ENCODE measurements at places on chromosomes 3 and 15.

- DNase-seq = no peak
Observed at GRCh38 chr3:113035387-113035982, 44.7 kb downstream of the GTPBP8 start.

DNA sequence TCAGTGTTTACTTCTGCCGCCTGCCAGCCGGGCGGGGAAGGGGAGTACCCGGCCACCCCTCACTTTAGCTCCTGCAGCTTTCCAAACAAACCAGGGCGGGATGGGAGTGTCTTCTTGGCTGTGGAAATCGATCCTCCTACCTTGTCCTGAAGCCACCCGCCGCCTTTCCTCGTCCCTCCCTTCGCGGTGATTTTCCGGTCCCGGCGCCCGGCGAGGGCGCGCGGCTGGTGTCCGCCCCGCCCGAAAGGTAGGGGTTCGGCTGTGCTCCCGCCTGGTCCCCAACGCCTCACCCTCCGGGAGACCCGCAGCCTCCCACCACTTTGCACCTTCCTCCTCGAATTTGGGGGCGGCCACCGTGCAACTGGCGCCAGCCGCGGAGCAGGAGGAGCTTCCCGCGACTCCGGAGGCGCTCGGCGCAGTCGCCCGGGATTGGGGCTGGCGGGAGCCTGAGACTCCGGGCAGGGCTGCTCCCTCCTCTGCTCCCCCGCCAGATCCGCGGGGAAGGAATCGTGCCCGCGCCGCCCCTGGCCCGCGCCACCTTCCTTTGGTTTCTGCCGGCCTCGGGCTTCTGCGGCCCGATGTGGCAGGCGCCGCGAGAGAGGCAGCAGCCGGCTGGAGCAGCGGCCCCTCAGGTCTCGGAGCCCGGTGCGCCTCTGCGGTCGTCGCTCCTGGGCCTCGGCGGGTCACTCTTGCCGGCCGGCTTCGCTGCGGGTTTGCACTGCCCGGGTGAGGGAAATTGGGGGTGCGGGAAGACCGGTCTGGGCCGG, 30.7 kb upstream of the ST3GAL6 start:
- DNase-seq = peak; percentile 11

DNA sequence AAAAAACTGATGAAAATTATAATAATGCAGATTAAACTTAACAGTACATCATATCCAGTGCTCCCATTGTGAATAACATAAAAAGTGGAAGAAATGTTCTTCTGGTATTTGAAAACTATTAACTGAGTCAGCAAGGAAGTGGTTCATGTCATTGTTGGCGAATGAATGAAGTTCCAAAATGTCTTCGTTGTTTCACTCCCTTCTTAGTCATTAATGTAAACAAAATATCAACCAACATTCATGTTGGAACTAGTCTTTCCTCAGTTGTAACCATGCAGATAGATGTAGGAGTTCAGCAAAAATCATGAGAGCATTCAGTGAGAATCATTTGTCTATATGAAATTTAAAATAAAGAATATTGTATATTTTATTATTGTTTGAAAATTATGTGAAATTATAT, 44.1 kb upstream of the ICE2 start:
- DNase-seq = no peak

- no peak for DNase-seq
Observed at GRCh38 chr3:76474632-76475031, 565.3 kb upstream of the ROBO2 start.

GRCh38 chr3:174408310-174408709, 450.8 kb upstream of the NAALADL2 start:
- no peak for DNase-seq
